ENCODE measurements at places on chromosomes 11 and 22.

- DNase-seq, result peak; percentile 56
Observed at GRCh38 chr22:45164270-45165088, 754 bp downstream of the NUP50 start.

DNA sequence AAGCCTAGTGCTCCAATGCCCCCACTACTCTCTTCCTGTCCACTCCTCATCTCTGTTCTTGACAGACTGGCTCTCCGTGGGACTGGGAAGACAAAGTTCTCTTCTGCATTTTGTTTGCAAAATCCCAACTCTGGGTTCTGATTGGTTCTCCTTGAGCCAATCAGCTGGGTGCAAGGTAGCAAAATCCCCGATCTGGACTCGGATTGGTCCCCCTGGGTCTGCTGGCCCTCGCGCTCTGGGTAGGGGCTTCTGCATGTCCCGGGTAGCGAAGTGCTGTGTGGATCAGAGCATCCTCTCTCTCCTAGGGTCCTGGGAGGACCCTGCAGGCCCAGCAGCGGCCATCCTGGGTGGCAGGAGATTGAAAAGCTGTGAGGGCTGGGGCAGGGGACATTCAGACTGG, 22.3 kb upstream of the A4GALT start:
- DNase-seq, result peak; percentile 67

GRCh38 chr11:111408789-111409727, 30.0 kb upstream of the POU2AF1 start:
- no peak for DNase-seq

GRCh38 chr22:40040927-40041326, 46.2 kb downstream of the FAM83F start:
- DNase-seq, result peak; percentile 57

DNA sequence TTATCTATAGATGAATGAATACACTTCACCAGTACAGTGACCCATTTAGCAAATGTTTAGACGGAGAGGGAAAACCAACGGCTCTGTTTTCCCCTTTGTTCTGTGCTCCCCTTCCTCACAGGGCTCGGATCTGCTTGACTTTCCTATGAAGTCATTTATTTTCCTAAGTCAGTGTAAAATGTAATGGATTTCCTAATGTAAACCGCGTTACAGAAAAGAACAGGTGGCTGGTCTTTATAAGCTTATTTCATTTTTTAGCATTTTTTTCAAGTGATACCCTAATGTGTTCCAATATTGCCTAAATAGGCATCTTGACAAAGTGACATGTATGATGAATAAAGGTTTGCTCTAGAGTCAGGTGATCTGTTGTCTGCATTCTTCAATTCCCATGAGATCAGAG, 207.5 kb downstream of the PGR start:
- DNase-seq, result no peak

All from Right ventricle myocardium superior (tissue), 1 donor.